Astrocyte of the hippocampus (primary cell): ENCODE measurements at places on chromosomes 3 and 15.

DNA sequence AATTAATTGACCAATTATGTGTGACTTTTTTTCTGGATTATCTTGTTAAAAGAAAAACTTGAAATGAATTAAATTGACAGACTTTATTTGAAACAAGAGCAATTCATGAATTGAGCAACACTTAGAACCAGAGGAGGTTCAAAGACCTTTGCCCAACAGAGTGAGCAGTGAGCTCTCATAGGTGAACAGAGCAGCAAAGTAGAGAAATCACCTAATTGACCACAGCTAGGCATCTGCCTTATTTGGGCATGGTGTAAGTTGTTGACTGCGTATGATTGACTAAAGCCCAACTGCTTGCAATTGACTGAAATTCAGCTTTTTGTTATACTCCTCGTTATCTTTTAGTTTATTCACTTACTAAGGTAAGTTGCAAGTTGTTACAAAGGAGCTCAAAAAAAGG, 1216.0 kb upstream of the ALCAM start:
- DNase-seq: no peak

- DNase-seq: no peak
These were observed 38.8 kb downstream of the SPG21 start for GRCh38 chr15:64950888-64951287.

- DNase-seq: no peak
These were observed 53.0 kb upstream of the GSK3B start for GRCh38 chr3:120147072-120147871.

GRCh38 chr15:36911322-36911944, 188.9 kb downstream of the MEIS2 start:
- peak; percentile 69 for DNase-seq

DNA sequence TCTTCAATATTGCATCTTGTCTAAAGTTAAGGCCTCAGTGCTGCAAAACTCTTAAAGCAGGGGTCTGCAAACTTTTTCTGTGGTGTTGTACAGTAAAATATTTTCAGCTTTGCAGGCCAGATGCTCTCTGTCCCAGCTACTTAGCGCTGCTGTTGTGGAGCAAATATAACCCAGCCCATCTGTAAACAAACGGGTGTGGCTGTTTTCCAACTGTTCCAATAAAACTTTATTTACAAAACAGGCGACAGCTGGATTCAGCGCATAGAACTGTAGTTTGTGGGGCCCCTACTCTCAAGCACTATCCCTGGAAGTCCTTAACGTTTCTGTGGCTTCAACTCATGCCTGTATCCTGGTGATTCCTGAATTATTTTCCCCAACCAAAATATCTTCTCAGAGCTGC, 365.0 kb downstream of the FOXP1 start:
- DNase-seq: no peak

DNA sequence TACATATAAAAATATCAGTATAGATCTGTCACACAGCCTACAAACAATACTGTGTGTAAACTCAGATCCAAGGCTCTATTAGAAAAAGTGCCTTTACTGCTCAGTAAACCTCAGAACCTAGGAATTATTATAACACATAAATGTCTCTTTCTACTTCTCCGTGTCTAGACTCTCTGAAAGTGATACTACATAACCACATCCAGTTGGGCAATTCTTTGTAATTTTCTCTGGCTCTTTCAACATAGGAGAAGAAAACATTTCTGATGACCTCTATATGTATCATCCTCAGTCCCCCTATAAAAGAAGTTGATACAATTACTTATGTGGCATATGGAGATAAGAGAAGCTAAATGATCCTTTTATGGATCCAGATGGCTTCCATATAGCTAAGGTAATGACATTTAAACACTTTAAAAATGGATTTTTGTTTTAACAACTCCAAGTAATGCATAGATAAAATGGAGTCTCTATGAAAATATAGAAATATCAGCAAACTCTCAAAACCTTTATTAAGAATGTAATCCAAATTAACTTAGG, 104.5 kb downstream of the LSAMP start:
- DNase-seq: no peak
